Iris pigment epithelial cell (primary cell): ENCODE measurements at places on chromosomes 4 and X.

DNA sequence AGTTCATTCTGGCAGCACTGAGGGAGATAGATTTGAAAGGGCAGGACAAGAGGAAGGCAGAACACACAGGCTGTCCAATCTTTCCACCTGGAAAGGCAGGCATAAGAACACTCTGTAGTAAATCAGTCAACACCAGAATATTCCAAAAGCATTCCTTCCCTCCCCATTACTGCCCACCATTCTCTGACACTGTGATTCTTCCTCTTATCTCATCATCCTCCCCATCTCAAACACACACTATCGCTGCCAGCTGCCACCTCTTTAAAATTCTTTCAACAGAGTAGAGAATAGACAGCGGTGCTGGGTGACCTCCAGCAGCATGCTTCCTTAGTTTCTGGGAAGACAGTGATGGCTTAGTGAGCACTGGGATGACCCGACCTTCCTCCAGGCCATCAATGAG, 53.7 kb upstream of the MYOZ2 start:
- no peak for DNase-seq

DNA sequence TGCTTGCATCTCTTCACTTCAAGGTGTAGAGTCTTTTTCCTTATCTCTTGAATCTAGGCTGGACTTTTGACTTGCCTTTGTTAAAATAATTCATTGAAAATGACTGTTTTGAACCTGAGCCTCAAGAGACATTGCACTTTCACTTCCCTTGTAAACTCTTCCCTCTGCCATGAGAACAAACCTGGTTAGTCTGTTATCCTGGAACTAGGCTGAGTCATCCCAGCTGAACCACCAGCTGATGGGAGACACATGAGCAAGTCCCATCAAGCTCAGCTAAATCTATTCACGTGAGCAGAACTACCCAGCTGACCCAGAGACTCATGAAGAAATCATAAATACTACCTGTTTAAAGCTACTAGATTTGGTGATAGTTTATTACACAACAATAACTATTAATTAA, 202.3 kb upstream of the CENPE start:
- peak; percentile 49 for DNase-seq

- DNase-seq = no peak
Observed at GRCh38 chr4:127284236-127284635, 348.5 kb upstream of the INTU start.

- no peak for DNase-seq
Observed at GRCh38 chr4:173214231-173214630, 45.6 kb downstream of the GALNT7 start.

- no peak for DNase-seq
Observed at GRCh38 chr4:153528705-153529485, 62.7 kb downstream of the TMEM131L start.

GRCh38 chr4:36325499-36325898, 44.1 kb downstream of the DTHD1 start:
- DNase-seq = no peak

GRCh38 chrX:40127052-40127451, 29.3 kb upstream of the BCOR start:
- no peak for DNase-seq

- no peak for DNase-seq
Observed at GRCh38 chr4:184959309-184959708, 59.0 kb upstream of the HELT start.

DNA sequence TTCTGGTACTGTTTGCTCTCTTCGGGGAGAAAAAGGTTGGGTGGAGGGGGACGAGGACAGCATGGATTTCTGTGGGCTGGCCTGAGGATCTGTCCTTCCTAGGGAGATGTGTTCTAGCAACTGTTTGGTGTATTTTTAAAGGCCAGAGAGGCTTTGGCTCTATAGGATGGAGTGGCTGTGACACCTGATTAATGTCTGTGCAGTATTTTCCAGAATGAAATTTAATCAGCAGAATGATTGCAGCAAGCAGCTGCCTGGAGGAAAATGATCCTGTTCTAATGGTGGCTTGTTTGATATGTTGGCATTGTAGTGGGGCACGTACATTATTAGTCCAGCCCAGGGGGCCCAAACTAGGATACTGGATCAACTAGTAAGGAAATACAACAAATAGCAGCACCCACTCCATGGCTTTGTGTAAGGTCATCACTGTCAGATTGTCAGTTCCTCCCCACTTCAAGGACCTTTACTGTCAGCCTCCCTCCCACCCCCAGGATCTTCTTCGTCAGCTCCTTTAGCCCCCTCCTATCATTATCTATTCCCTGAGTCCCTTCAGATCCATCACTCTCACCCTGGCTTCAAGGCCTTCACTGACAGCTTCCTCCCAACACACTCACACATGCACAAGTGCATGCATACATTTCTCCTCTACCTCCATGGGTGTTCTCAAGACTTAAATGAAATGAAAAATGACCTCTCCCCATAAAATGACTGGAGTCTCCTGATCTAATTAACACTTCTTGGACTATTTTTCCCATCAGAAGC, 10.4 kb upstream of the TMEM255A start:
- DNase-seq = no peak

DNA sequence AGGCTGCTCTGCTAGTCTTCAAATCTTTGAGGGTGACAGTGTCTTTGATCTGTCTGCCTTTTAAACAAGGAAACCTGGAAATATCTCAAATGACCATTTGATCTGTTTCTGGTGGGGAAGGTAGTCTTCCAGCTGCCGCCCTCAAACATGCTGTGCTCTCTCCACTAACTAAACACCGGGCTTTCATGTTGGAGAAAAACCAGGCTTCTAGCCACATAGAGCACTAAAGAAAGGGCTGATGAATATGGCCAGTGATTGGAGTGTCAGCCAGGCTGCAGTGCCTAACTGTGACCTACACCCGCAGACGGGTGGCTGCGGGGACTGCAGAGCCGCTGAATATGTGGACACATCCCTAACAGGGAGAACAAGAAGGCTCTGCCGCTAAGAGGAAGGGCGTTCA, 85.9 kb downstream of the UNC5C start:
- DNase-seq = no peak

DNA sequence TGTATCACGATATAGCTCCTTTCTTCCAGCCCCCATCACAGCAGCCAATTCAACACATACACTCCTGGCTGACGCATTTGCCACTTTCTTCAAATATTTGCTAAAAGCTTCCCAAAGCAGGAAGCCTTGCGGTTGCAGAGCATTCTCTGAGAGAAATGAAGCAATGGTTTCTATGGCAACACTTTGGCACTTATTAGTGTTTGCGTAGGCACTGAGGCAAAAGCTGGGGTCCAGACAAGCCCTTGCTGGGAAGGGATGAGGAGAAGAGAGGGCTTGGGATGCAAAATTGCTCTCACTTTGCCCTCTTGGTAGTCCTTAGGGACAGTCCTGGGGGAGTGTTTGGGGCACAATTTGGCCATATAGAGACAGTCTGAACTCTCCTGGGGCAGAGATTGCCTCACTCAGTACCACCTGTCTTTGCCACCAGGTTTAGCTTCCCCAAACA, 55.0 kb upstream of the PAK3 start:
- peak; percentile 85 for DNase-seq

DNA sequence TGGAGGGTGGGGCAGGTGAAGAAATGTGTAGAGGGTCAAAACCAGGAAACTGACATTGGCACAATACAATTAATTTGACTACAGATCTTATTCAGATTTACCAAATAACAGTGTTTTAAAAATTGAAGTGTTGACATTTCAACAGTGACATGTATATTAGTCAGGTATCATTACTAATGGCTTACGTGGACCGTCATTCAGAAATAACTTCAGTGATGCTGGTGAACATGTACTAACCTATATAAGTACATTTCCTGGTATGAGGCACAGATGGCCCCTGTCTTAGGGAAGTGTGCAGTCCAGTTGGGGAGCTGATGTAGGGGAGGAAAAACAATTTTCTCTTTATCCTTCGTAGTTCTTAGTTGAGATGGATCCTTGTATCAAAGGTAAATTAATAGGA, 22.3 kb upstream of the MAOA start:
- no peak for DNase-seq

GRCh38 chr4:2797545-2798305, 4.8 kb downstream of the SH3BP2 start:
- no peak for DNase-seq

GRCh38 chr4:40307627-40308497, 27.3 kb upstream of the CHRNA9 start:
- no peak for DNase-seq

GRCh38 chr4:118836301-118837120, 585 bp upstream of the SEC24D start:
- DNase-seq = peak; percentile 71

DNA sequence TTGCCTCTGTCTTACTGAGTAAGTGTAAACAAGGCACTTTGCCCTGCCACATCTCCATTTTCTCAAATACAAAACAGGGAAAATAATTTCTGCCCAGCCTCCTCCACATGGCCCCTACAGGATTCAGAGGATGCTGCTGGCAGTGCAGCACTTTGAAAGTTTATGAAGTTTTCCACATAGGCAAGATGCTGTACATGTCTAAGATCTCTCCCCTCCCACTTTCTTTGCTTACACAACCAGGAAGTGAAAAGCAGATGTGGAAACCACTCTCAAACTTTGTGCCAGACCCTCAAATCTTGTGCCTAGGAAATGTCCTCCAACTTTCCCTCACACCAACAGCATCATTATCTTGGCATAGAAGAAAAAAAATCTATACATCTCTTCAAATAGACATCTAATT, 257.0 kb upstream of the LDB2 start:
- DNase-seq = peak; percentile 17

DNA sequence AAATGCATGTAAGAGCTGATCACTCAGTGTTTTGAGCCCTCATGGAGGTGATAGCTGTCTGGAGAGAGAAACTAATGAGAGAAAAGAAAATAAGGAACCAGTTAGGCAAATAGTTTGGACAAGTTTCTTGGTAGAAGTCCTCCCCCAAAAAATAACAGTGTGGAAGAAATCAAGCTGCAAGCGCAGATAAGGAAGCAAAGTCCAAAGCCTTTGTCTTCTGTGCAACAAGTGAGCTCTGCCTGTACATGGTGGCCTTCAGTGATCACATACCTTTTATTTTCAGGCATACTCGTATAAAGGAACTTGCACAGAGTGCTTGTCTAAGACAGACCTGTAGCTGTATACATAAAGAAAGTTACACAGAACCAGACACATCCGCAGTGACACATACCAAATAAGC, 2.5 kb upstream of the UGT2A3 start:
- DNase-seq = no peak

- DNase-seq = no peak
Observed at GRCh38 chr4:42144028-42144427, 8.4 kb downstream of the BEND4 start.

DNA sequence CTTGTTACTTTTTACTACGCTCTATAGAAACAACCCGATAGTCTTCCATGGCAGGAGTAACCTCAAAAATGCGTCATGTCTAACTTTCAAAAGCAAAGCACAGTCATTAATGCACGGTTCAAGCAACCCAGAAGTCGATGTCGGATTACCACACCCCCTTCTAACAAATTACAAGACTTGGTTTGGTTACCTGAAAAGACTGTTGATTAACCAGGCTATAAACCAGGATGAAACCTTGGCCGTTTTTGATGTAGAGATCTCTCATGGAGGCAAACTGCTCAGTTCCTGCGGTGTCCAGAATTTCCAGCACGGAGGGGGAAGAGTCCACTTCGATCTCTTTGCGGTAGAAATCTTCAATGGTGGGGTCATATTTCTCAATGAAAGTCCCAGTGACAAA, 2.4 kb downstream of the RAP2C start:
- peak; percentile 58 for DNase-seq

- no peak for DNase-seq
Observed at GRCh38 chr4:106186201-106186600, 129.8 kb downstream of the TBCK start.

DNA sequence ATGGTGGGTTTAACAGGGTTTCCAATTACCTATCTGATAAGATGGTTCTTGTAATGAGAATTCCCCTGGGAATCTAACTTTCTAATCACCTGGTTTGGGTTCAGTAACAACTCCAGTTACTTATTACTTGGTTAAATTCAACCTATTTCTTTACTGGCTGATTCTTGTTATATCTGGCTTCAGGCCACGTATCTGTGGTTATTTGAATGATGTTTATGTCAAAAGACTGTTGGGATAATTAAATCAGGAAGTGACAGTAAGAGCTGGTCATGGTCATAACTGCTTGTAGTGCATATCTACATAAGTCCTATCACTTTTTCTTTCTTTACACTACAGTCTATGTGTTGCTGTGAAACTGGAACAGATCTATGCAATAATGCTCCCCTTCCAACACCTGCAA, 108.1 kb downstream of the MID1 start:
- peak; percentile 61 for DNase-seq

GRCh38 chrX:154719132-154719675, 31.7 kb downstream of the GAB3 start:
- peak; percentile 93 for DNase-seq

- DNase-seq = no peak
Observed at GRCh38 chr4:122577189-122577553, 43.7 kb downstream of the IL21 start.

DNA sequence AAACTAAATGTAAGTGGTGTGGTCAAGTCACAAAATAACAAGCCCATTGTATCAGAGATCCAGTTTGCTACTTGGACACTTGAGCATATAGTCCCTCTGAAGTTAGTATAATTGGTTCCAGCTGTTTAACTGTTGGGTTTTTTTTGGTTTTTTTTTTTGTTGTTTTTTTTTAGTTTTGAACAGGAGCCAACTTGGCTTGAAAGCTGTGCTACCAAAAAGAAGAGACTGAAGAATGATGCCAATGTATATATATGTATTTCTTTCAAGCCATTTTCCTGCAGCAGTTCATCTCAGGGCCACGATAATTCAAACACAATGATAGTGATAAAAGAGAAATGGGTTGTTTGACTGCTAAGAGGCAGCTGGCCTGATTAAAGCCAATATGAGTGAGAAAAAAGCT, 138.3 kb downstream of the PCDH18 start:
- DNase-seq = peak; percentile 14

- peak; percentile 65 for DNase-seq
Observed at GRCh38 chrX:104922206-104922621, 298.3 kb downstream of the TEX13A start.

DNA sequence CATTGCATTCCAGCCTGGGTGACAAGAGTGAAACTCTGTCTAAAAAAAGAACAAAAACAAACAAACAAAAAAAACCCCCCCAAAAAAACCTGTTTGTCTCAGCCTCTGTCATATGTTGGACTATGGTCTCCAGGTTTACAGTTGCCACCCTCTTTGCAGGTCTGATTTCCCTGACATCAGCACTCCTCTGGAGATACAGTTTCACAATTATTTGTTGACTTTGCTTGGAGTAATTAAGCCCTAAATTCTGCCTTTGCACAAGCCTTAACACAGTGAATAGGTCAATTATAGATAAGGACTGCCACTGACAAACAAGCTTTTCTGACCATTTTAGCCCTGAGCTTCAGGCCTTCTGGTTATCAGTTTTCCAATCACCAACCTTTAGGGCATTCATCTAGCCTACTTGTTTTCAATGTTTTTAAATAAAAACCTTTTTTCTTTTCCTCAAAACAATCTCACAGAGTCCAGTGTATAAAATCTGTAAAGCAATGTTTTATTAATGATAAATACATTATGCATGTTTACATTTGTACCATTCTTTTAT, 20.4 kb upstream of the MAPK10 start:
- DNase-seq = no peak

- peak; percentile 61 for DNase-seq
Observed at GRCh38 chr4:26780539-26780938, 80.1 kb upstream of the STIM2 start.

- DNase-seq = no peak
Observed at GRCh38 chr4:112225157-112225556, 6.4 kb upstream of the AP1AR start.

GRCh38 chr4:120667102-120667501, 255.4 kb downstream of the PRDM5 start:
- no peak for DNase-seq
